ENCODE measurements at places on chromosomes 5 and 9. TPM values are rescaled to one million over a fixed set of nuclear protein-coding genes. Genes with fewer than 3 reads are reported as not detected.

The ADRA1B gene
- total RNA-seq = not detected

DNA sequence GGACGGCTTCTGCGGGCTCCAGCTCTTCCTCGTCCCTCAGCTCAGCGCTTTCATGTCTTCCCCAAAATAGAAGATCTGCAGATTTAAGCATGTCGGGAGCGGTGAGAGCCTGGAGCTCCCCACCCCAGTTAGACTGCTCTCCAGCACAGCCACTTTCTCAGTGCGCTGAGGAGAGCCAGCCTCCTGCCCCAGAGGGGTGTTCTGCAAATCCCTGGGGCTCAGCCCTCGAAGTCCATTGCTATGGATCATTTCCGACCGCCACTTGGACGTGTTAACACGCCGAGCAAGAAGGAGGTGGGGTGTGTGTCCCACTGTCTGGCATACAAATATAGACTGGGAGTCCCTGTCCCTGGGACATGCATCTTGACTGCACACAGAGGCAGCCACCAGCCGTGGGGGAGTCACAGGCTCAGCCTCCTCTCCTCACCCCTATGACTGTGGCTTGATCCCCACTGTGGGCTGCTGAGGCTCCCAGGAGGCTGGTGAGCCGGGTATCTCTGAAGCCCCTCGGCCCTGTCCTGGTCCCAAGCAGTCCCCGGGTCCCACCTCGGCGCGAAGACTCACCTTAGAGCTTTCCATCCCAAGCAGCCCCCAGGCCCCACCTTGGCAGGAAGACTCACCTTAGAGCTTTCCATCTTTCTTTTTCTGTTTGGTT lies 30.0 kb upstream of the RNF130 start:
- no peak for DNase-seq

DNA sequence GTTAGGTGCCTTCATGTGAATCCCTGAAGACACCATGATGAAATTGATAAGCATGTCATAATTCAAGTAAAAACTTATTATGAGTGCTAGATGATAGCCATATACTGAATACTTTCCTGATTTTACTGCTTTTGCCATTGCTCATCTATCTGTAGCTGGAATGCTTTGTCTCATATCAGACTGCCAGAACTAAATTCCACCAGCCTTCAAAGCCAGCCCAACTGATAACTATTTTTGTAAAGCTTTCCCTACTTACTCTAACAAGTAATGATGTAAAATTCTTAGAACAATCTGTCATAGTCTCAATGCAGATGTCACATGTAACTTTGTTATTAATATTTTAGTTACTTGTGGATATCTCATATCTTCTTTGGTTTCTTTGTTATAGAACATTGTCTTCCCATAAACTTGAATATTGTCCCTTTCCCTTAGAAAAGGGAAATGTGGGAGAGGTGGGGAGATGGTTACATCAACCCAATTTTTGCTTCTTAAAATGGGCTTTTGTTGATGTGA lies 128.3 kb downstream of the ZCCHC7 start:
- no peak for DNase-seq

The FAM219A gene
- total RNA-seq = 3.2 TPM

DNA sequence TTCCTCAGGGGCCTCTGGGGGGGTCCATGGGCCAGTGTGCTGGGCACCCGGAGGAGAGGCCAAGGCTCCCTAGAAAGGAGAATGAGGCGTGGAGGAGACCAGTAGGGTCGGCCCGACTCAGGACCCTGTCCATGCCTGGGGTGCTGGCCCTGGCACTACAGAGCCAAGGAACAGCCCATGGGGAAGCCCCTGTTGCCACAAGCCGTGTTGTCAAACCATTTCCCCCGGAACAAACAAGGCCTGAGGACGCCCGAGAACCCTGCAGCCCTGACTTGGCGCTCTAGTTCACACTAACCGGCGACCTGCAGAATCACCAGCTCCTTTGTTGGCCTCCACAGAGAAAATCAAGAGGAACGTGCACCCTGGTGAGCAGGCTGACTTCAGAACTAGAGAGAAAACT lies 41.6 kb upstream of the SLC12A7 start:
- no peak for DNase-seq

GRCh38 chr5:112174959-112175594 lies 244.0 kb downstream of the EPB41L4A start:
- peak; percentile 46 for DNase-seq

- DNase-seq = no peak
Measured at GRCh38 chr5:159911349-159911748, 4.9 kb upstream of the ADRA1B start.

DNA sequence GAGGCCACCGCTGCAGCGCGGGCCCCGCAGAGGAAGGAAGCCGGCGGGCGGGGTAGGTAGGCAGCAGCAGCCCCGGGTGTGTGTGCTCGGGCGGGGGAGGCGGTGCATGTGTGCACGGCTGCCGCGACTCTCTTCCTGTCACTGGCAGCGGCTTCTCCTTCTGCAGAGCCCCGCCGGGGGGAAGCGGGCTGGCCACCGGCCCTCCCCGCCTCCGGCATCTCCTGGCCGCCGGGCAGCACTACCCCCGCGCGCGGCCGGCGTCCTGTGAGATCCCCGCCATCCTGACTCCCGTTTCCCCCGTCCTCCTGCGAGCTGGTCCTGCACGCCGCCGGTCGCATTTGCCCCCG lies 315 bp downstream of the PIK3R1 start:
- no peak for DNase-seq
